ENCODE measurements at places on chromosomes 2 and 18.

DNA sequence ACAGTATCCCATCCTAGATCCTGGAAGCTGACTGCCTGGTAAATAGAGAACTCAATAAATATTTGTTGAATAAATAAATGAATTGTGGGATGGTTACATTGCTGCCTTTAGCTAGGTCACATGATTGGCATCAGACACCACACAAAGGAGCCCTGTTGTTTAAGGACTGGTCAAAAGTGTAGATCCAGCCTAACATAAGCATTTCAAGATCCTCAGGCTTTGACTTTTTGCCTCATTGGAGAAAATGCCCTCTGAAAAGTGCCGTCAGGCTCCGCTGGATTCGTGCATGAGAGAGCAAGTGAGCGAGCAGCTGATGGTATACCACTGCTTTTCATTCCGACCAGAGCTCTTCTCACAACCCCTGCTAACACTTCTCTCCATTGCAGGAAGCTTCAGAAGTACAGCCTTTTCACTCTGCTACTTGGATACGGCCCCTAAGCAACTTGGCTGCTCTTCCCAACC, 1.3 kb upstream of the ZNF24 start:
- DNase-seq, result no peak

DNA sequence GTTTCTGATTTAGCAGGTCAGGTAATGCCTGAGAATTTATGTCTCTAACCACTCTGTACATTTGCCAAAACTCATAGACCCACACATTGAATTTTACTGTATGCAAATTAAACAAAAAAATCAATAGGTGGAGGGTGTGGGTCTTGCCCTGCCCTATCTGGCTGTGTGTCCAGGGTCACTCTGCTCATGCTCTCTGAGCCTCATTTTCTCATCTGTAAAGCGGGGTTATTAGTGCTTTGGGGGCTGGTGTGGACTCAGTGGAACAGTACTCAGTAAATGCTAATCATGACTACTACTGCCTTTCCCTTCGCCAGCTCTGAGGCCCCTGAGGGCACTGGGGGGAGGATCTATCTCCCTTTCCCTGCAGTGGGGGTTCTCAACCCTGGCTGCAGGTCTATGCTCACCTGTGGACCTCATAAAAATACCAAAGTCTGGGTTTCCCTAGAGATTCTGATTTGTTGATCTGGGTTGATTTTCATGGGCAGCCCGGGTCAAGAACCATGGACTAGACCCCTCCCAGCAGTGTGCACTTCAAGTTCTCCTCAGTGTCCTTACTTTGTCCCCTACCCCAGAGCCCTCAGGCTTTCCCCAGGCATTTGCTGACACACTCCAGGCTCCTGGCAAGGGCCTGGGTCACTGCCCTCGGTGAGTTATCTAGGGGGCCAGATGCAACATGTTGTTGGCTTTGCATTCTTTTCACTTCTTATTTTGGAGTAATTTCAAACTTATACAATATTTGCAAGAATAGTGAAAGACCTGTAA, 27.5 kb downstream of the MTHFD2 start:
- no peak for DNase-seq

GRCh38 chr2:45643095-45643494, 8.4 kb upstream of the PRKCE start:
- no peak for DNase-seq

GRCh38 chr2:227462462-227462951, 9.4 kb upstream of the AGFG1 start:
- peak; percentile 45 for DNase-seq

GRCh38 chr2:171735991-171736710, 48.9 kb downstream of the DYNC1I2 start:
- no peak for DNase-seq

- DNase-seq, result no peak
These were observed 353.0 kb downstream of the MYCN start for GRCh38 chr2:16293398-16293797.

All from erythroblast (primary cell).